Urinary bladder (tissue), 4 donors: ENCODE measurements at places on chromosomes 12 and 14.

GRCh38 chr12:6929466-6930452 lies 2.0 kb downstream of the ATN1 start:
- DNase-seq, result no peak

DNA sequence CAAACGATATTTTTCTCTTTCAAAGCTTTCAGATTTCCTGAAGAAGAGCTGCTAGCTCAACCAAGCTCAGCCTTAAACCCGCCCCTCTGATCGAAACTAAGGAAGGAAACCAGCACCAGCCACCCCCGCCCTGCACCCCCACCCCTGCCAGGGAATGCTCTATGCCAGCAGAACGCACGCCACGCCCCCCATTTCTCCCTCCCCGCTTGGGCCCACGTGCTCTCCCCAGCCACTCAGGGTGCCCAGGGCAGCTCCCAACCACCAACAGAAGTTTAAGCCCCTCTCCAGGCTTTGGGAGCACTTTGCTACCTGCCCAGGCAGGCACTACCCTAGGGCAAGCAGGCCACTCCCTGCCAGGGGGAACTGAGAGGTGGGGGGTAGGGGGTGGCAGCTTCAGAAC lies 18.8 kb upstream of the KRT78 start:
- no peak for DNase-seq

DNA sequence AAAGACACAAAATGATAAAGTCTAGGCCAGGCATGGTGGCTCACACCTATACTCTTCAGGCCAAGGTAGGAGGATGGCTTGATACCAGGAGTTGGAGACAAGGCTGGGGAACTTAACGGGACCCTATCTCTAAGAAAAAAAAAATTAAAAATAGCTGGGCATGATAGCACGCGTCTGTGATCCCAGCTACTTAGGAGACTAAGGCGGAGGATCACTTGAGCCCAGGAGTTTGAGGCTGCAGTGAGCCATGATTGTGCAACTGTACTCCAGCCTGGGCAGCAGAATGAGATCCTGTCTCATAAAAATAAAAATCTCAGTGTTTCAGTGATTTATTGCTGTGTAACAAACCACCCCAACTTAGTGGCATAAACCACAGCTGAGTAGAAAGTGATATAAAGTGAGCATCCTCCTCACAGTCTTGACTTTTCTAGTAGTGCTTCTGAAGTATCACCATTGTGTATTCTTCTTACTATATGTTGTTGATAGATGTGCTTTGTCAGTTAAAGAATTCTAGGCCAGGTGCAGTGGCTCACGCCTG lies 10.6 kb upstream of the ATF1 start:
- DNase-seq, result no peak

DNA sequence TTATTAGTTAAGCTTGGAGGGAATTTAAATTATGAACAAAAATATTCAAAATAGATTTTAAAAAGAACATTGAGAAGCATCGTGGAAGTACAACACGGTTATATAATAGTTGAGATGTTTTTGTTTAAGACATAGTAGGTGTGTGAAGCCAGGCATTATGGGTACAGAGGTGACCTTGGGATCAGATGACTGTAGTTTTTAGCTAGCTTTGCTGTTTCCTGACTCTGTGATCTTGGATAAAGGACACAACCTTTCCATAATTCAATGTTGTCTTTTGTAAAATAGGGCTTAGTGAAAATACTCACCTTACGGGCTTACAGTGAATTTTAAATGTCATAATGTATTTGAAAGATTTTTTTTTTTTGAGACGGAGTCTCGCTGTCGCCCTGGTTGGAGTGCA lies 239.7 kb downstream of the SLC2A13 start:
- no peak for DNase-seq
